Dorsolateral prefrontal cortex (tissue), 122 donors: ENCODE measurements at places on chromosomes 3 and 15. TPM values are rescaled to one million over a fixed set of nuclear protein-coding genes. Genes with fewer than 3 reads are reported as not detected.

The DNAH12 gene
- total RNA-seq = 0.52 TPM

DNA sequence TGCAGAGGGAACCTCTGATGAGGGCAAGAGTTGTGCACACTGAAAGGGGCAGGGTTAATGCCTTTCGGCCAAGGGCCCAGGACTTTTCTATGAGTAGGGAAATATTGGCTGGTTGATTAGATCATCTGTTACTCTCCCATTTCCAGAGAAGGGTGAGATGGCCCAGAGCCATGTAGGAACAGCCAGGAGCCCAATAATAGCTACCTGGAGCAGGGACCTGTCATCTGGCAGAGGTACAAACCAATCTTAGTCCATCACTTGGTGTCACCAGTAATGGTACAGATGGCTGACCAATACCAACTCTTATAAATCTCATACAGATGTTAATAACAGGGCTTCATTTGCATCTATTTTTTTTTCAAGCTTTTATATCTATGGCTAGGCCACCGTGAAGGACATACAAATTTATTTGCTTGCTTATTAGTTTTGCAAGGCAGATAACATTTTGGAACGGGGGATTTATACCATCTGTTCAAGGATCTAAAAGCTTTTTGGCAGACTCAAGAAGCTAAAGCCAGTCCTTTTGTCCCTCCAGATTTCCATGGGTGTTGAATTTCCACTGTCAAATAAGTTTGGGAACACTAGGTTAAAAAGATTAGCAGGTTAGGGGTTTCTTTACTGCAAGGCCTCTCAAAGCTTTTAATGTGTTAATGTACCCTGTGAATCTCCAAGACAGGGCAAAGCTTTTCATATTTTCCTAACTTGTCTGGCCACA, 79.3 kb downstream of the TNIK start:
- DNase-seq = no peak

DNA sequence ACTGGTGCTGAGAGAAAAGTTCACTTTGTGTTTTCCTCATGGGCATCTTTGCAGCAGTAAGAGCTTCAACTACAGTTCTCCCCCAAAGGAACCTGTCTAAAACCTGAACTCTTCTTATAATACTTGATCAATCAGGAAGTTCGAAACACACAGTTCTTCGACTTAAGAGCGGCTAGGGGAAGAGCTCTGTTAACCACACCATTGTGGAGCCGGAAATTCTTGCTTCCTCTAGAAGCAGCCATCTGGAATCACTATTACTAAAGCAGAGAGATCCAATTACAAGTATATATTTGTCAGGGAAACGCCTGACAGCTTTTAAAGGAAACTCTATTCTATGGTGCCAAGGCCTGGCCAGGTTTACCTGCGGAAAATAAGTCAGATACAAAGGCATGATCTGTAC, 337.3 kb upstream of the CBLB start:
- no peak for DNase-seq

DNA sequence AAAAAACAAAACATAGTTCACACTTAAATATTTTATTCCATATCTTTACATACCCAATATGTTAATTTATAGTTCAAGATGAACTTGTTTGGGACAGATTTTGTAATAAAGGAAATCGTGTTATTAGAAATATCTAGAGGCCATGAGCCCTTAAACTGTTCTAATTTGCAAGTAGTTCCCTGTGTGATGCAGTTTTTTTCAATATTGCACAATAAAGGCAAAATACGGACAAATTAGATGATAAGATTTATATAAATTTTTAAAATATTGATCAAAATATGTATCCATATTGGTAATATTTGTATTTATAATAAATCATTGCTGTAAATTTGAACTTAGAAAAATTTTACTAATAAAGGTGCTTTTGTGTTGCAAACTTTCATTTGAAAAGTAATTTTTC, 23.8 kb downstream of the CTNNB1 start:
- no peak for DNase-seq

DNA sequence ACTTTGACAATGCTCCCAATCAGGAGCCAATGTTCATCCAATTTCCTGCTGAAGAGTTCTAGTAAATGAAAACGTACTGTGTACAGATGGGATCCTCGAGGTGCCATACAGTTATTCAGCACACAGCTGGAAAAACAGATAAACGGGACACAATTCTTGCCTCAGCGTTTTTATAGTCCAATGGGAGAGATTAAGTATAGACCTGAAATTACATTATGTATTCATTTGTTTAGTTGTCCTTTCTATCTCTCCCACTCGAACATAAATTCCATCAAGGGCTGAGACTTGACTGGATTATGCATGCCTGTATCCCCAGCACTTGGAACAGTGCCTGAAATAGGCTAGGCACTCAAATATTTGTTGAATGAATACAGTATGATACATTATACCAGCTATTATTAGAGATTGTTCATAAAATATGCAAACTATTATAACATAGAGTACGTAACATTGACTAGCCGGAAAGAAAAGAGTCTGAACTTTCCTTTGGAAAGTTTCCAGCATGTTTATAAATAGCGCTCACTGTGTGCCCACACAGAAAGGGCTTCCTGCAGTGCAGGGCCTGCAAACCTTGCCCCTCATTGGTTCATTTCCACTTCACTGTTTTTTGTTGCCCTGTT, 27.4 kb upstream of the SNTN start:
- no peak for DNase-seq

DNA sequence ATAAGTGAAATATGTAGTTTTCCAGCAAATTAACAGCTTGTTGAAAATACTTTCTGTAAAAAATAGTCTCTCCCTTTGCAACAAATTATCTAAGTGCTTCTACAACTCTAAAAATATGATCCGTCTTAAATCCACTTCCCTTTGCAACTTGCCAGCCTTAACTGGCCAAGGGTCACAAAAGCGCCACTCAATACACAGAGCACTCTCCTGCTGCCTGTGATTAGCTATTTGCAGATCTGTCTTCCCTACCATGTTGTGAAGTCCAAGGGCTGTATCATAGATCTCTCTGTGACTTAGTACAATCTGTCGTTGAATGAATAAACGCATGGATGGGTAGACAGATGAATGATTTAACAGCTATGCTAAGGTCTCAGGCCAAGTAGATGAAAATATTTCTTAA, 76.2 kb downstream of the ITGB5 start:
- no peak for DNase-seq

The LDHAL6B gene
- not detected for total RNA-seq

- DNase-seq = no peak
Observed at GRCh38 chr3:4310971-4311370, 7.8 kb downstream of the SETMAR start.

The POPDC2 gene
- total RNA-seq = 1.5 TPM

The IRAK2 gene
- 6.3 TPM for total RNA-seq

The FSIP1 gene
- total RNA-seq = 9.1 TPM

The GOLGA8G gene
- not detected for total RNA-seq

The TPRG1 gene
- 1.4 TPM for total RNA-seq

The QTRT2 gene
- 21.0 TPM for total RNA-seq

- DNase-seq = no peak
Observed at GRCh38 chr15:69609176-69609575, 156.6 kb downstream of the RPLP1 start.

The MTFMT gene
- 19.4 TPM for total RNA-seq

DNA sequence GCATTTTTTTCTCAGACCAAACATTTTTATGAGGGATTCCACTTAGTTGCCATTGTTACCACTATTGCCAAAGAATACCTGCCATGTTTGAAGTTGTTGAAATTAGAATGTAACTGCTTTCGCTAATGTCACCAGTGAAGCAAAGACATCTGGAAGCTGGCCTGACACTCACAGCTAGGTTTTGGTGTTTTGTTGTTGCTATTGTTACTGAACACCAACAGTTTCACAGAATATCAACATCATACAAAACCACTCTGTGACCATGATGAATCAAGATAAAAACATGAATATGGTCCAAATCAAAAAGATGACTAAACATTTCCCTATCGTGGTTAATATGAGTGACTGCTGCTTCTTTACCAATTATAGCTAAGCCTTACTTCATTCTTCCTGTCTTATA, 6.9 kb upstream of the CFAP20DC start:
- no peak for DNase-seq

The P2RY12 gene
- total RNA-seq = 14.0 TPM

- DNase-seq = no peak
Observed at GRCh38 chr15:26038693-26039092, 175.6 kb upstream of the ATP10A start.

DNA sequence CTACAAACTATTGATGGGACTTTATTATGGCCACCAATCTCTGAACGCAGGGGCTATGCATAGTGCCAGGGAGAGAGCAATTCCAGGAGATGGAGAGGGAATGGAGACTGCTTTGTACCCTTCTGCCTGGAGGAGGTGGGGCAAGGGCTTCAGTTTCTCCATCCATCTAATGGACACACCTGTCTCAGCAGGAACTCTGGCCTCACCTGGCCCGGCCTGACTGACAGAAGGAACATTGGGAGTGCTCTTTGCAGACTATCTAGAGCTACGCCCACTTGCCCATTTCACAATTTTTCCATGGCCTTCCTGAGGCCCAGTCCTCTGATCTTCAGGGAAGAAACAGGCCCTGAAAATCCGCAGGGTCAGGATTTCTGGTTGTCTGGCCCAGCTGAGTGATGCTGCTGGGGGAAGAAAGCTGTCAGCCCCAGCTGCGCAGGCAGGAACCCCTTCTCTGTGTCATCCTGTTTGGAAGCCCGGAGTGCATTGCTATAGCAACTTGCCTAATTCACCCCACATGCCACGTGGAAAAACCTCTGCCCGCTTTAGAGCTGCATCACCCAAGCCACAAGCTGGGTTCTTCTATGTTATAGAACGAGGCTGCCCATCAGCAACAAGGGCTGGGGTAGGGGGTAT, 6.4 kb downstream of the ITGA11 start:
- DNase-seq = no peak

The GOLGA8K gene
- total RNA-seq = not detected

DNA sequence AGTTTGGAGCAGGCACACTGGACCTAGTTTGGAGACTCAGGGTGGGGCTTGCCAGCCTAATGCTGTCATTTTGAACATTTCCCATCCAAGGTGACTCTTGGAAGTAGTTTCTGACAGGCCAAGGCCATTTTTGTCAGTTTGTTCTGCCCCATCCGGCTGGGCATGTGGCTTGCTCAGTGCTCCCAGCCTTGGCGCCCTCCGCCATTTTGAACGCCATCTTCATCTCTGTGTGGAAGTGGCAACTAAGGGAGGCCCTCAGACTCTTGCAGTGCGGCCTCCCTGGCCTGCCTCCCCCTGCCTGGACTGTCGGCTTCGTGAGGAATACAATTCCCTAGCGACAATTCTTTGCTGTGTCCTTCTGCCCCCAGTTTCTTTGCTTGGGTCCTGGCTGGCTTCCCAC, 150.6 kb upstream of the RGMA start:
- no peak for DNase-seq

The CCRL2 gene
- 0.24 TPM for total RNA-seq

GRCh38 chr3:82796765-82797164, 1035.3 kb upstream of the GBE1 start:
- no peak for DNase-seq

DNA sequence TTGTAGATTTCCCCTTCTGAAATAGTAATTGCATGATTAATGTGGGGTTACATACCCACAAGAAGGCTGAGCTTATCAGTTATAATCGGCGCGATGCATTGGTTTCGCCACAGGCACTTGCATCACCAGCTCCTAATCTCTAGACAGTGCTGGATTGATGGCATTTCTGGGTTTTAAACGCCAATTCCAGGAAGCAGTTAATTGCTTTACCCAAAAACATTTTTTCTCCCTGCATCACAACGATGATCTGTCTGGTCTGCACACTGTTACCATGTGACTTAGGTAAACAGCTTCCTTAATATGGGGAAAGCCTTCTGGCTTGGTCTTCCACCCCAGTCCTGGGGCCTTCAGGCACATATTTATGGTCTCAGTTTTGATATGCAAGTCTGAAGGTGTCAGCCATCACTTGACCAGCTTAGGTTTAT, 70.0 kb upstream of the HEG1 start:
- no peak for DNase-seq
